ENCODE measurements at places on chromosomes 1 and 21.

DNA sequence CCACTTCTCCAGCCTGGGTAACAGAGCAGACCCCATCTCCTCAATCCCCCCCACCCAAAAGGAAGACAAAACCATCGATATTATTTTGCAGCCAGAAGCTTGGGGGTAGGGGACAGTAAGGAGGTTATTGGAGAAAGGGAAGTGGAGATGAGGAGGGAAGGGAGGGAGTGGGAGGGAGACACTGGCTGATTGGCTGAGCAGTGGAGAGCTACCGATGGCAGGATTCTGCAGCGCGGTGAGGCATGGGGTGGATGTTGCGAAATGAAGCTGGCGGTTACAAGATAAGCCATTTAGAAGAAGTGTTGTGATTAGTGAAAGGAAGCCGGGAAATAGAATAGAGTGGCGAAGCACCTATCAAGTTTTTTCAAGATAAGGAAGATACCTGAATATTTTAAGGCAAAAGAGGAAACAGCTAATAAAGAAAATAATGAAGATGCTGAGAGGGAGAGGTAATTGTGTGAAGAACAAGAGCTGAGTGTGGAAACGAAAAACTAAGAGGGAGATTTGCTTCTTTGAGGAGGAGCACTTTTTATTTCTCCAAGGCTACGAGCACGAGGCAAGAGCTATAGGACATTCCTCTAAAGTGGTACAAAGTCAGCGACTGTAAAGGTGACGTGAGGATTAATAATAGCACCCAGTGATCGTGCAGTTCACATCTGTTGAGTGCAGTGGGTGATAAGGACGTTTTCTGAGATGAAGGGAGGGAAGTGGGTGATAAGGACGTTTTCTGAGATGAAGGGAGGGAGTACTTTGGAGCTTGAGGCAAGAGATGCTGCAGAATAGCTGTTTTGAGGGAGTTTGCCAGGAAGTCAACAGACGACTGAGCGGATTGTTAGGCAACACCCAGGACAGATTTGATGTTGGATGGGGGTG is 103.2 kb upstream of the KIF26B start:
- DNase-seq = no peak

DNA sequence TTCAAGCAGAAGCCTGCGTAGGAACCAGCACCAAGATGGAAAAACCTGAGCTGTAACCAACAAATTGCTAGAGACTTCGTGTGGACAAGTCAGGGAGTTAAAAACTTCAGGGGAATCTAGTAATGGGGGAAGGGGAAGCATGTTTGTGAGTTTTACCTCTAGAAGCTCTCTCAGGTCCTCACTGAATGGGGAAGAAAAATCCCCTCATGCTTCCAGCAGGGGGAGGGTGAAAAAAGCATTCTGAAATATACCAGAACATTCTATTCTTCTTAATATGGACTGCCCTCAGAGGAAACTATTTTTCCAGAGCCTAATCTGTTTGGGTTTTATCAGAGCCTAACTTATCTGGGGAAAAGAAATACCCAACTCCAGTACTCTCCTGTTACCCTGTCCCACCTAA is 28.6 kb downstream of the GNG12 start:
- DNase-seq = no peak

DNA sequence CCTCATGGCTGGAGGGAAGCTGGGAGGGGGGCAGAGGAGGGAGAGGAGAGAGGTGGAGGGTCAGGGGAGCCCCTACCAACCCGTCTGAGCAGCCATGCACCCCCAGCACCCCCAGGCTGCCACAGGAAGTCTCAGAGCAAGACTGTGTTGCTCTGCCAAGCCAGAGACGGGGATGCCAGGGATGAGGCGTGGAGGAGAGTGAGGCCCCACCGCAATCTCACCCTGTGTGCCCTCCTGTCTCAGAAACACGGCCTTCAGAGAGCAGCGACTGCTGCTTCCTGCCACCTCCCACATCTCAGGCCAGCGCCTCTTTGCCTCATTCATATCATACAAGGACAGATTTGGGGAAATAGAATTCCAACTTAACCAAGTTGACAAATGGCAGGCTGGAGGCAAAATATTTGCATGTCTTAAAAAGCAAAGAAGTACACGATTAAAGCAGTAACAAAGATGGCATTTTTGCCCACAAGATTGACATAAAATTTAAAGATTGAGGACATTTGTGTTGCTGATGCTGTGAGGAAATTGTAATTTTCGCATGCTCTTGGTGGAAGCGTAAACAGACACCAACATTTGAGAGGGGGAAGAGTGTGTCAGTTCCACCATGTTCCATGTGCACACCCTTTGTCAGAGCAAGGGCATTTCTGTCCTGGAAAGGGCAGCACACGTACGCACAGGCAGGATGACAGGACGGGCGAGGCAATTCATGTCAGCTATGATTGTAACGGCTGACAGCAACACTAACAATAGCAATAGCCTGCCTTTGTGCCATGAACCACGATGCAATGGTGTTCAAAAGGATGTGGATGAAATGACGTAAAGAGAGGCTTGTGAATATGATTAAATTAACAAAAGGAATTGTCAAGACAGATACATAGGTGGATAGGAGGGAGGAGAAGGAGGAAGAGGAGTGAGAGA is 59.0 kb upstream of the BACE2 start:
- DNase-seq = no peak

GRCh38 chr1:14761291-14762153 is 163.0 kb downstream of the KAZN start:
- no peak for DNase-seq

DNA sequence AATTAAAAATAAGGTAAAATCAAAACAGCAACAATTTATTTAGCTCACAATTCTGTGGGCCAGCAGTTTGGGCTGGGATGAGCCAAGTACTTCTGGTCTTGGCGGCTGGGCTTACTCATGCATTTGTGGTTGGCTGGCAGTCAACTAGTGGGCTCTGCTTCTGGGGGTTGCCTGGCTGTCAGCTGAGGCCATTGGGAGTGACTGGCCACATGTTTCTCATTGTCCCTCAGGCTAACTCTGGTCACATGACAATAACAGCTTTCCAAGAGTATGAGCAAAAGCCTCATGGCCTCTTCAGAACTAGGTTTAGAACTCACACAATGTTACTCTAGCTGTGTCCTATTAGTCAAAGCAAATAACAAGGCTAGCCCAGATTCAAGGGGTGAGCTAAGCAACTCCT is 15.6 kb upstream of the CHIA start:
- DNase-seq = no peak

DNA sequence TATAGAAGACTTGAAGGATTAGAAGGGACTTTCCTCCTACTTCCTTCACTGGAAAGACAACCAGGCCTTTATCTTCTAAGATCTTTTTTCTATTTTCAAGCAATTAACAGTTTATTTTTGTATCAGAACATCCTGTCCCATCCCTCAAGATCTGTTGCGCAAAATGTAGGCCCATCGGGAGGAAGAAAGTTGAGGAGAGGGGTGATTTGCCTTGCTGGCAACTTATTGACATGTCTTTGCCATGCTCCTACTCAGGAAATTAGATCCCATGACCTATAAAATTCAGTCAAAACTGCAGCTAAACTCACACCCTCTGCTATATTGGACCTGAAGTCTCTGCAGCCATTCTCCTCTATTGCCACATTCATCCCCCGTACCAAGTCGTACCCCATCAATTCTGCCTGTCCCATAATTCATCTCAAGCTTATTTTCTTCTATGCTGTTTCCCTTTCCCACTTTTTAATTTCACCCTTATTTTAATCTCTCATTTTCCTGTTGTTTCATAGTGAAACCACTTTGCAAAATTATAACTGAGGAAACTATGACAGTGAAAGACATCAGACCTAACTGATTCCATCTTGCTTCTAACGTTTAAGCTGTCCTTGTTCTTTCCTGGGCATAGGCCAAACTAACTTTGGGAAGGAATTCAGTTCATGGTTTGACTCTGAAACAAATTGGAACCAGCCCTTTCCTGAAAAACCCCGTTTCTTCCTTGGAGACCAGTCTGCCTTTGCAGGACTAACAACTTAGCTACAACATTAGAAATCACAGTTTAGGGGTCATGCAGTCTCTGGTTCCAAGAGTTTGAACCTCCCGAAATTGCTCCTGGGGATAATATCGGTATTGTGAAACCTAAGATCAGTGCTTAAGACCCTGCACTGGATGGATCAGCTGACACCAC is 195.7 kb upstream of the PTBP2 start:
- DNase-seq = no peak

DNA sequence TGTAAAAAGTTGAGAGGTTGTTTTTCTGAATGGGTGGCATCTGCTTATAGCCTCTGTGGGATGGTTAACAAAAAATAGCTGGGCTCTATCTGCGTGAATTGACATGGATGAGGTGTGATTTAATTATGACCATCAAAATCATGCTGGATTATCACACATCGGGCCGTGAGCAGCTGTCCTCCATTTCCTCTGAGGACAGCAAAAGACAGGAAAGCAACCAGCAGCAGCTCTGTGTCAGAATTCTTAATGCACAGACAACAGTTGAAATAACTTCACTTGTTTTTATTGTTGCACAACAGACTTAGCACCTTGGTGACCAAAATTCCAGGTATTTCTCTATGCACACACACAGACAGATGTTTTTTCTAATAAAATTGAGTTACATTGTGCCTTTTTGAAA is 54.5 kb upstream of the LAPTM5 start:
- no peak for DNase-seq

DNA sequence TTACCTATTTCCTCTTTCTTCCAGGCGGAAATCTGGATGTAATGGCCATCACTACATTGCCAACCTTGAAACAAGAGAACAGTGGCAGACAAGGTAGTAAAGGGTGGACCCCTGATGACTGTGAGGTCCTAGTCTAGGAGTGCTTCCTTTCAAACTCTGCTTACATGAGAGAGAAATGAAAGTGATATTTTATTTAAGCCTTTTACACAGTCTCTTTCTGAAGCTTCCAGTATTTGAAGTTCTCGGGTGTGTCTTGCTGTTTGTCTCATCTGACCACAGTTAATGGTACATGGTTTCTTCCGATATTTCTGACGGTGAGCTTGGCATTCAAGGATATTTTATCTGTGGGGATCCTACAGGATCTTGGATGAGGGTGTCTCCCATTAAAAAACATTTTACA is 215.2 kb downstream of the SLC45A1 start:
- DNase-seq = no peak

GRCh38 chr1:162951553-162952315 is 90.8 kb upstream of the CCDC190 start:
- DNase-seq = no peak

- DNase-seq = no peak
These were observed 40.2 kb downstream of the IL12RB2 start for GRCh38 chr1:67347688-67348472.

GRCh38 chr21:14706712-14707510 is 160.8 kb upstream of the SAMSN1 start:
- no peak for DNase-seq

Data from activated CD4-positive, alpha-beta T cell treated with anti-CD3 and anti-CD28 coated beads for 1 hour (primary cell).